ENCODE measurements at places on chromosomes 3 and 15.

GRCh38 chr3:141471160-141471559, 15.7 kb upstream of the RASA2 start:
- no peak for DNase-seq

- no peak for DNase-seq
Measured at GRCh38 chr3:170738766-170739165, 131.2 kb downstream of the RPL22L1 start.

DNA sequence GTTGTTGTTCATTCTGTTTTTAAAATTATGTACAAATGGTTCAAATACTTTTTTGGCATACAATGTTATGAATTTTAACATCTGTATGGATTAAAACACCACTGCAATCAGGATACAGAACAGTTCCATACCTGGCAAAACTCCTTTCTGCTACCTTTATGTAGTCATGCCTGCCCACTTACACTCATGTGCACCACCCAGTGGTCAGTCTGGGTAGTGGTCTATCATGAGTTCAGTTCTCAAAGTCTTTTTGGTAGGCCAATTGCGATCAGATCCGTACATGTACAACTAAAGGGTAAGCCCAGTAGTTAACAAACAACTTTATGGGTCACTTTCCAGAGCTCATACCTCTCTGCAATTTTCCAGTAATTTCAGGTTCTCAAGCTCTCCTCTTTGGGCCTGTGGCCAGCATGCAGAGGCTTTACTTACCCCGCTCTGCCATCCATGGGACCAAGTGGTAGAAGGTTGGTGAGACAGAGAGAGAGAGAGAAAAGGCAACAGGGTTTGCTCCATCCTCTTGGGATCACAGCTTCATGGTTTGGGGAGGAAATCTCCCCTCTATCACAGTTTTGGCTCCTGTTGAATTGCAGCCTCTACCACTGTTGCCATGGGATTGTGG, 63.9 kb upstream of the FAM98B start:
- DNase-seq, result peak; percentile 13

DNA sequence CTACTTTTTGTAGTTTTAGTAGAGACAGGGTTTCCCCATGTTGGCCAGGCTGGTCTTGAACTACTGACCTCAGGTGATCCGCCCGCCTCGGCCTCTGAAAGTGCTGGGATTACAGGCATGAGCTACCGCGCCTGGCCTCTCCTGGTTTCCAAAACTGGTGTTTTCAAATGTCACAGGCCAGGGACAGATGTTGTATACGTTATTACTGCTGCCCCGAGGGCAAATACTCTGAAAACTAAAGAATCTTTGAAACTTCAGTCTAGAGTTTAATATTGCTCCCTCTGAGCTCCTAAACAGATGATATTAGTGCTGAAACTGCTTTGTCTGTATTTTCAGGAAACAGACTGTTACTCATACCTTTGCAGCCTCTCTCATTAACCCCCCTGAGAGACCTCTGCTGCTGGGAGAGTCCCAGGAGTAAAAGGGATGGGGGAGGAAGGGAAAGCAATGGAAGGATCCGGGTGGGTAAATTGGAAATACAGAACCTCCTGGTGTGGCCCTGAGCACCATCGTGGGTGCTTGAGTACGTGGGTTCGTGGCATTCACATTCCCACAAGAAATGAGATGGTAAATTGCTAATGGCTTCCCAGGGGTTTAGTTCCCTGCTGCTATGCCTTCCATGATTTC, 96.3 kb upstream of the IGF1R start:
- no peak for DNase-seq

DNA sequence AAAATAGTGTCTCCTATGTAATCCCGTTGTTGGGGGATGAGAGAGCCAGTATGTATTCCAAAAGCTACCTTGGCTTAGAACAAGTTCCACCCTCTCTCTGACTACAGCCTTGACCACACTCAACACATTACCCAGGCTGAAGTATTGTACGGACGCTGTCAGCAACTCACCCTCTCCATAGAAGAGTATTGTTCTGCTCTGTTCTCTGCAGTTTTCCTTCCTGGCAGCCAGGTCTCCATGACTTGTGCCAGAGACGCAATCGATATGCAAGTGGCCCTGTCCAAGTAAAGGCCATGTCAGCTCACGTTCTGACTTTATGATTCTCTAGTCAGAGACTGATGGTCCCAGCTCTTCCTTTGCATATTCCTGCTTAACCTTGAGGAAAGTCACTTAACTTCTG, 164.1 kb upstream of the SLCO3A1 start:
- DNase-seq, result no peak

GRCh38 chr3:52056521-52056967, at the start of gene DUSP7:
TSS of gene DUSP7 (minus strand) at chr3:52056571. CDS start at chr3:52056366, 205 bp downstream.
- peak; percentile 14 for DNase-seq

GRCh38 chr3:16252243-16252978, 12.3 kb downstream of the DPH3 start:
- peak; percentile 40 for DNase-seq

- no peak for DNase-seq
Measured at GRCh38 chr3:176447369-176447768, 749.9 kb downstream of the TBL1XR1 start.

DNA sequence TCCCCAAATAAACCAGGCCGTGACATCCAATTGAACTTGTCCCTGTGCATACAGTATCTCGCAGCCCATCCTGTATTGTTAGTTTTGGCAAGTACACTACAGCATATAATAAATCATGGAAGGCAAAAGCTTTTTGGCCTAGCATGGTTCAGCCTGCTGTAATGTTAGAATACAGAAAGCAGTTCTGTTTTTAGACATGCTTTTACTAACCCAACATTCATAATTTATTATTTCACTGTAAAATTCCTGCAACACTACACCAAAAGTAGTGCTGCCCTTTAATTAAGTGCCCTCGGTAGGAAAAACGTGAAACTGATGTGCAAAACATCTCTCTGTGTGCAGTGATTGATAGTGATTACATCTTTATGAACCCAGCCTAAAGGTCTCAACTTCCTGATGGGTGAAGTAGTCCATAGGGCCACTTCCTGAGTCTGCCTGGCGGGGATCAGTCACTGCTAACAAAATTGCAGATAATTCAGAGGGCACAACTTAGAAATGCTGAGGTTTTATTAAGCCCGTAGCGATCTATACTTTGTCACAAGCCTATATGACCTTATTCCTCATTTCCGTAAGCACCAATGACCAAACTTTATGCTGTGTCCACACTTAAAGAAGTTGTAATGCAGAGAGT, 227.8 kb downstream of the CDIN1 start:
- DNase-seq, result no peak

DNA sequence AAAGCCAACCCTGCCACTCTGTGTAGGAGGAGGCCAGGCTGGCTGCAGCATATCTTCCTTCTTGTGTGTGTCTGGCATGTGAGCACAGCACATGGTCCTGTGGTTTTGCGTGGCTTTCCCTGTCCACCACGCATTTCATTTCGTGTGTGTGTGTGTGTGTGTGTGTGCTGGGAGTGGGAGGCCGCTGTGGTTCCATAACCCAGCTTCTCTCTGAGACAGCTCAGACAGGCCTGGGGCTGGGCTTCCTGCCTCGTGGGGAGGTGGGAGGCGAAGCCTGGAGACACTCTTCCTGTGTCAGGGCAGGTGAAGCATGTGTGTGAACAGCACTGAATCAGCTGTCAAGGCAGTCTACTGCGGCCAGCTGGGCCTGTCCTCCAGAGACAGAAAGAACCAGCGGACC, 16.0 kb upstream of the MRPS22 start:
- no peak for DNase-seq

GRCh38 chr3:127165694-127166485, 27.0 kb upstream of the PRR23E start:
- no peak for DNase-seq

DNA sequence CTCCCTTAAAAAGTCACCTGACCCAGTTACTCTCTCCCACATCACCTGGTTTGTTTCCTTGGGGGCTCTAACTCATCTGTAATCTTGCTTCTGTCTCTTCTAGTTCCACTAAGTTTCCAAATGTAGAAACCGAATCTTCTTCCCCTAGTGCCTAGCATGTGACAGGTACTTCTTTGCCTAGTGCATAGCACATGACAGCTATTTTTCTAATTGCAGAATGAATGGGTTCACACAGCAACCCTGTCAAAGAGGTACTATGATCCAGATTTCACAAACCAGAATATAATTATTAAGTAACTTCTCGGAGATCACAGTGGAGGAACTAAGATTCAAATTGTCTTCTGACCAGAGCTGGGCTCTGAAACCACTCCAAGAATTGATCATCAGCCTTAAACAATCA, 7.4 kb downstream of the DPH3 start:
- no peak for DNase-seq

DNA sequence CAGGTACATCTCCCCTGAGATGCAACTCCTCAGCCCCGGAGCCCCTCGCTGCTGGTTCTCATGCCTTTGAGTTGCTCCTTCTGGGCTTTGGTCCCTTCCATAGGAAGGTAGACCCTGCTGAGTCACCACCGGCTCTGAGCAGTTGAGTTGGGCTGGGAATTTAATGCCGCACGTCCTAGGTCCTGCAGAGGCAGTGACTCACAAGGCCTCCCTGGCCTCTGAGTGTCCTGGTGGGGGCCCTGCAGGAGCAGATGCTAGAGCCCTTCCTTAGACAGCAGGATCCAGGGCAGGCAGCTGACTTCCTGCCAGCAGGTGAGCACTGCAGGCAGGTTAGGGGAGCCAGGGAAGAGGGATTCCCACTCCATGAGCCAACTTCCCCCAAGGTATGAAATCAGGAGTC, 5.5 kb upstream of the NTRK3 start:
- DNase-seq, result no peak

- DNase-seq, result no peak
Measured at GRCh38 chr3:30567139-30567753, 39.2 kb upstream of the TGFBR2 start.

- no peak for DNase-seq
Measured at GRCh38 chr15:101242160-101242998, 9.5 kb downstream of the CHSY1 start.

DNA sequence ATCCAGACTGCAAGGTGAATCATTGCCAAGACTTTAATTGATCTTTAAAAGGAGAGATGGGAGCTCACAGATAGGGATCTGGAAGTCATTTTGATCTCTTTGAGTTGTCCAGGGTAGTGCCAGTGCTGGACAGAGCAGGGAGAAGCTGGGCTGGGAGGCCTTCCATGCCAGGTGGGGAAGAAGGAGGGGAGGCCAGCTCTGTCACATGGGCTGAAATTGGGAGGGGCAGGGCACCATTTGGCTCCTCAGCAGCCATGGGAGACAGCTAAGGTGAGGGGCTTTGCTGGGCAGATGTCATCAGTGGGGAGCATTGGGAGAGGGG, 23.4 kb downstream of the SMAD6 start:
- no peak for DNase-seq

GRCh38 chr3:155441026-155441425, 147.5 kb upstream of the STRIT1 start:
- DNase-seq, result no peak

DNA sequence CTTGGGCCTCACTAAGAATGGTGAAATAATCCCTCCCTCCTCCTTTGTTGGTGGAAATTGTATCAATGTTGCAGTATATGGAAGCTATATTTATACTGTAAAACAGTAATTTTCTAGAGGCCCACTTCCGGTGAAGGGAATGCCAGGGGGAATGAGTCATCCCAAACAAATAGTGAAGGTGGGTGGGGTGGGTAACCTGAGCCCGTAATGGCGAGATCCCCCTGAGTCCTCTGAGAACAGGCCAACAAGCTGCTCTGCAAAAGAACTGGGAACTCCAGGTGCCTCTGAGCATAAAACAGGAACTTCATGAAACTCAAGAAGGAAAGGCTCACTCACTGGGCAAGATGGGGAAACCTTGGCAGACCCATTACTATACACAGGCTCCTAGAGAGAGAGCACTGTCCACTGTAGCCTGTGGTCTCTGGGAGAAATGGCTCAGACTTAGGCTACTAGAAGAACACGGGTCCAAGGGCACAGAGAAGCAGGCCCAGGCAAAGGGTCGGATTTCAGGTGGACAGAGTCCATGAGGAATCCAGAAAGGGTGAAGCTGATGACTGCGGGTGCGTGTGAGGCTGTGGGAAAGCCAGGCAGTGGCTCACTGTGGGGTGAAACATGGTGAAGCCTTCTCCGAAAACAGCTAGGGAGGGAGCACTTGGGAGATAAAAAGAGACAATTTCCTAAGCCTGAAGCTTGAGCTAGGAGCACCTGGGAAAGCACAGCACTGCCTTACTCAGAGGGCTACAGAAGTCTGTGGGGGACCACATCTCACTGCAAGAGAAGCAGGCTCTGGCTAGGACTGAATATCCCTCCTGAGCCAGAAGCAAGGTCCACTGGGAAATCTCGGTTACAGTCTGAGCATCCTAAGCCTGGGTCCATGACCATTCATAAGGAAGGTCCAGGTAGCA, 19.8 kb downstream of the LARP6 start:
- DNase-seq, result no peak

DNA sequence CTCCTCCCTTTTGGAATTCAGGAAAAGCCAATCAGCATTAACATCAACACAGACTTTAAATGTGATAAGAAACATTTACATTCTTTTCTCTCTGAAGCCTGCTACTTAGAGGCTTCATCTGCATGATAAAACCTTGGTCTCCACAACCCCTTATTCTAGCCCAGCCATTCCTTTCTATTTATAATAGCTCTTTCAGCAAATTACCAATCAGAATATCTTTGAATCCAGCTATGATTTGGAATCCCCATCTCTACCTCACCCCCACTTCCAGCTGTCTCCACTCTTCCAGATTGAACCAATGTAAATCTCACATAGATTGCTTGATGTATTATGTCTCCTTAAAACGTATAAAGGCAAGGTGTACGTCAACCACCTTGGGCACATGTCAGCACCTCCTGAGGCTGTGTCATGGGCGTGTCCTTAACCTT, 139.7 kb downstream of the TUSC7 start:
- DNase-seq, result no peak

DNA sequence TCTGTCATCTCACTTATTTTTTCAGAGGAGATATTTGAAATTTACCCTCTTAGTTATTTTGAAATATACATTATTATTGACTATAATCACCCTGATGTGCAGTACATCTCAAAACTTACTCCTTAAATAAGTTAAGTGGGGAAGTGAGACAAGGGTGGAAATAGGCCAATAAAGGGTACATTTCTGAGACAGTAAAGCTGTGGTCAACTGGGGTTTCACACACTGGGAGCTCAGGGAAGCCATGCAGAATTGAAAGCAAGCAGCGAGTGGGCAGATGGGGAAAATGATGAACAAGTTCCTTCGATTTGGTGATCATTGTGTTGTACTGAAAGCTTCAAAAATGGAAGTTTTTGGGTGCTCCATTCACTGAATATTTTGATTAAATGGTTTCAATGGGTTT, 21.6 kb upstream of the MOBP start:
- DNase-seq, result no peak

GRCh38 chr15:59115047-59115446, 10.1 kb downstream of the CCNB2 start:
- no peak for DNase-seq

DNA sequence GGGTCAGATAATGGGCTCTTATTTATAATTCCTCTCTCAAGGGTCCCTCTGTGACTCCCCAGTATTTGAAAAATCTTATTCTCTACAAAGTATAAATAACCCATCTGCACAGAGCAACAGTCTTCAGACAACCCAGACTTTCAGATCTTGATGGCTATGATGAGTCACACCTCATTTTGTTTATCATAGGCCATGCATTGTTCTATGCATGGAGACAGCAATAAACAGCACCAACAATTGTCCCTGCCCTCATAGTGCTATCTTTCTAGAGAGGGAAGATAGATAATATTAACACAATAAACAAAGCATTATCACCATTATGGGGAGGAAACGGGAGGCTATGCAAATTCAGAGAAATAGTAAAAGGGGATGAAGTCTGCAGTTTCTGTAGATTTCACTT, 13.4 kb downstream of the FHIT start:
- no peak for DNase-seq

GRCh38 chr3:105965384-105965783, 96.6 kb upstream of the CBLB start:
- DNase-seq, result no peak

Measured in NCI-H1048 (cell line).